ENCODE measurements at places on chromosomes 5 and 9. TPM values are rescaled to one million over a fixed set of nuclear protein-coding genes. Genes with fewer than 3 reads are reported as not detected.

DNA sequence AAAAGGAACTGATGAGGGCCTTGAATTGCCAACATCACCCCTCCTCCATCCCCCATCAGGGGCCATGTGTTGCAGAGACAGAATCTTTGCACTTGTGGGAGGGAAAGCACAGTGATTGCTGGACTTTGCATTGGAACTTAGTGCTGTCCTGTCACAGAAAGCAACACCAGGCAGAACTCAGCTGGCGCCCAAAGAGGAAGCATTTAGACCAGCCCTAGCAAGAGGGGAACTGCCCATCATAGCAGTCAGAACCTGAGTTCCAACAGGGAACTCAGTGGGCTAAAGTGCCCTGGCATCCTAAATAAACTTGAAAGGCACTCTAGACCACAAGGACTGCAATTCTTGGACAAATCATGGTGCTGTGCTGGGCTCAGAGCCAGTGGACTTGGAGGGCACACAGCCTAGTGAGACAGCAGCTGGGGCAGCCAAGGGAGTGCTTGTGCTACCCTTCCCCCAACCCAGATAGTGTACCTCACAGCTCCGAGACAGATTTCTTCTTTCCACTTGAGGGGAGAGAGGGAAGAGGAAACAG lies 128.1 kb downstream of the ACTL7B start:
- no peak overlapping the region for H3K4me3 ChIP-seq
- peaks cover 11% of the 10 kb centered on the region for H3K4me1 ChIP-seq

- no peaks in the 10 kb centered on the region for H3K4me1 ChIP-seq
- H3K27ac ChIP-seq: no peak overlapping the region
- DNase-seq: no peak
Observed at GRCh38 chr5:64457846-64458245, 48.0 kb upstream of the RGS7BP start.

Gene CARD9
- total RNA-seq: 1.4 TPM

Gene CORO2A
- total RNA-seq: 1.2 TPM

- no peaks in the 10 kb centered on the region for H3K36me3 ChIP-seq
- H3K27me3 ChIP-seq: no peaks in the 10 kb centered on the region
- peak; percentile 11 for DNase-seq
- H3K4me3 ChIP-seq: no peak overlapping the region
- H3K4me1 ChIP-seq: no peaks in the 10 kb centered on the region
Observed at GRCh38 chr9:36101916-36102741, 34.4 kb upstream of the GLIPR2 start.

GRCh38 chr9:128798896-128799295 lies 11.8 kb downstream of the TBC1D13 start:
- peaks cover 67% of the 10 kb centered on the region for H3K36me3 ChIP-seq
- no peaks in the 10 kb centered on the region for H3K27me3 ChIP-seq
- H3K27ac ChIP-seq: no peak overlapping the region
- H3K4me1 ChIP-seq: no peaks in the 10 kb centered on the region
- DNase-seq: no peak

- H3K4me1 ChIP-seq: no peaks in the 10 kb centered on the region
- H3K27me3 ChIP-seq: no peaks in the 10 kb centered on the region
- no peak overlapping the region for H3K4me3 ChIP-seq
- H3K36me3 ChIP-seq: peaks cover 48% of the 10 kb centered on the region
Observed at GRCh38 chr9:128523199-128523925, 18.8 kb downstream of the GLE1 start.

DNA sequence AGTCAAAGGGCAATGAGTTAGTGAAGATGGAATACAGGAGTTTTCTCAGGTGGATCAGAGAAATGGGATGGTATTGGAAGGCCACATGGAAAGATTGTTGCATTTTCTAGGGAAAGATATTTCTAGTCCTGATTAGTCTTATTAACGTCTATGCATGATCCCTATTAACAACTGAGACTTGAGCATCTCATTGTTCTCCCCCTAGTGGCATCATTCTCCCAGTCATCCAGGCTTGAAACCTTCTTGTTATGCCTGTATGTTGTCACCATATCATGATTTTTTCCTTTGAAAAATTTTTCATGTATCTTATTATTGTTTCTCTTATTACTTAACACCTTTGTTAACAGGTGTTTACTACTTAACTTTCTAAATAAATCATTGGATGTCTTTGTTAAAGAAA lies 34.4 kb downstream of the KIF2A start:
- H3K27me3 ChIP-seq: no peaks in the 10 kb centered on the region
- no peak for DNase-seq
- no peak overlapping the region for H3K4me3 ChIP-seq
- no peak overlapping the region for H3K27ac ChIP-seq
- no peaks in the 10 kb centered on the region for H3K4me1 ChIP-seq

DNA sequence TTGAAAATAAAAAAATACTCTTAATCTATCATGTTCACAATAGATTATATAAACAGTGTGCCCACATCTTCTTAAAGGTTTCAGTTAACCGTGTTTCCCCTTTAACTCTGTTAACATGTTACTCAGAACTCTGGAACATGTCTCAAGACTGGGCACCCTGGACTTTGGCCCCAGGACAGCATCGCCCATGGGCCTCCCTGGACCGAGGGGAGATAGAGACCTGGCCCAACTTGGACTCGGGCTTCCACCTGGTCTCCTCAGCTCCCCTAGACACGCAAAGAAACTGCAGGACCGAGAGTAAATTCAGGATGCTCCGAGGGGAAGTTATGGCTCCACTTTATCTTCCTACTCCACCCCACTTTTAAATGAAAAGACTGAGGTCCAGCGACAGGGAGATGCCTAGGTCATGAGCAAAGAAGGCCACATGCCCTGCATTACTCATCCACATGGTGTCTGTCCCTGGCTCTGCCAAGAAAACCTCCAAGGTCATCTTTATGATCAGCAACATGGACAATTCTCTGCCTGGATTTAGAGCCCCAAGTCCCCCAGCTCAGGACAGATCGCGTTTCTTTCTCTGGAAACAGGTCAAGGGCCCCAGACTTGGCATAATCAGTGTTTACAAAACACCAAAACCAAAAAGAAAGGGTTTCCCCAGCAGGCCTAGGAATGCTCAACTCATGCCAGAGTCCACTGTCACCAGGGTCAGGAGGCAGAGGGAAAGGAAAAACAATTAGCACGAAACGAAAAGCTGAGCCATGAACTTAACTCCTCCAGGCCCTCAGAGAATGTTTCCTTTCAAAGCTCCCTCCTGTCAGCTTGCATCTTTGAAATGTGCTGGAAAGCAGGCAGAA lies 17.4 kb downstream of the GPX3 start:
- peak overlapping the region; percentile 67 for H3K27ac ChIP-seq
- H3K4me1 ChIP-seq: peaks cover 24% of the 10 kb centered on the region
- no peak overlapping the region for H3K4me3 ChIP-seq
- no peak for DNase-seq

DNA sequence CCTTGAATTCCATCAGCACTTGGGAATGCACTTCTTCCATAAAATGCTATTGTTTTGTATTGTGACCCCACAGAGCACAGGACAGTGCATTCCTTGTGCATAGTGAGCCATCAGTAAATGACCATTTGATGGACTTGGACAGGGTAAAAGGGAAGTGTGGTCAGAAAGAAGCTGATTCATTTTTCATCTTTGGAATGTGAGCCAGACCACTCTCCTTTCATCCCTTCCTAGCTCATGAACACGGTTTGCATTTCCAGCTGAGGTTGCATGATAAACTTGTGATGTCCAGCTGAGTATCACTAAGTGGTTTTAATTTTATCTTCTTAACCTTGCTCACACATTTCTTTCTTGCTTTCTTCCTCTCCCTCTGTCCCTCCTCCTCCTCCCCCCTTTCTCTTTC lies 101.3 kb downstream of the NUDT12 start:
- no peak overlapping the region for H3K4me3 ChIP-seq
- no peaks in the 10 kb centered on the region for H3K36me3 ChIP-seq
- H3K27me3 ChIP-seq: no peaks in the 10 kb centered on the region
- H3K4me1 ChIP-seq: no peaks in the 10 kb centered on the region
- no peak overlapping the region for H3K27ac ChIP-seq

GRCh38 chr9:14391620-14392019 lies 77.7 kb upstream of the NFIB start:
- DNase-seq: no peak
- no peaks in the 10 kb centered on the region for H3K4me1 ChIP-seq
- no peaks in the 10 kb centered on the region for H3K27me3 ChIP-seq
- H3K4me3 ChIP-seq: no peak overlapping the region
- no peak overlapping the region for H3K27ac ChIP-seq
- no peaks in the 10 kb centered on the region for H3K36me3 ChIP-seq

DNA sequence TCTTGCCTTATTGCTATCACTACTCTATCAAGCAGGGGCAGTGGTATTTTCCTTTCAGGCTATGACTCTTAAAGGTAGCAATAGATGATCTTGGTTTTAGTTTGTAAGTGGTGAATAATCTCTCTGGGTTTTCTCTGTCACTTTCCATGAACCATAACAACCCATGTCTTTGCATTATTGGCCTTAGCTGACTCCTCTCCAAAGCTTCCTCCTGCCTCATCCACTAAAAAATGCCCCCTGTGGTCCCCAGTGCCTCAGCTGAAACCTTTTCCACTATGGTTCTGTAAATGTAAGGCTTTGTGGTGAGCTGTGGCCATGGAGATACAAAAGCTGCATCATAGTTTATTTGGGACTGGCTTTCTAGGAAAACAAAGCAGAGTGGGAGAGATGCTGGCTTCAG lies 128.8 kb downstream of the GPBP1 start:
- H3K27ac ChIP-seq: no peak overlapping the region
- no peaks in the 10 kb centered on the region for H3K36me3 ChIP-seq
- no peaks in the 10 kb centered on the region for H3K27me3 ChIP-seq
- H3K4me1 ChIP-seq: peaks cover 12% of the 10 kb centered on the region

GRCh38 chr5:8081179-8081578 lies 212.2 kb downstream of the MTRR start:
- DNase-seq: no peak
- H3K36me3 ChIP-seq: no peaks in the 10 kb centered on the region
- no peak overlapping the region for H3K4me3 ChIP-seq
- H3K4me1 ChIP-seq: no peaks in the 10 kb centered on the region
- no peaks in the 10 kb centered on the region for H3K27me3 ChIP-seq

- H3K27ac ChIP-seq: no peak overlapping the region
- H3K36me3 ChIP-seq: no peaks in the 10 kb centered on the region
- no peak for DNase-seq
- no peak overlapping the region for H3K4me3 ChIP-seq
Observed at GRCh38 chr5:56739990-56740389, 75.4 kb upstream of the MAP3K1 start.

GRCh38 chr5:80010754-80011392 lies 19.8 kb upstream of the MTX3 start:
- H3K27me3 ChIP-seq: no peaks in the 10 kb centered on the region
- no peak for DNase-seq
- H3K4me3 ChIP-seq: no peak overlapping the region
- H3K36me3 ChIP-seq: no peaks in the 10 kb centered on the region

Gene NPR2
- 38.2 TPM for total RNA-seq

Gene SPINK13
- not detected for total RNA-seq

Gene TAF11L5
- not detected for total RNA-seq

GRCh38 chr9:135479469-135480052 lies at the start of gene PPP1R26:
Gene PPP1R26 (plus strand): TSS chr9:135479782. CDS start chr9:135484511, 4,729 bp downstream.
- H3K27me3 ChIP-seq: no peaks in the 10 kb centered on the region
- H3K27ac ChIP-seq: no peak within 1 kb of the TSS
- H3K36me3 ChIP-seq: peaks cover 7% of the 10 kb centered on the region
- H3K4me3 ChIP-seq: peak within 1 kb of the TSS; percentile 95
- no peak for DNase-seq

DNA sequence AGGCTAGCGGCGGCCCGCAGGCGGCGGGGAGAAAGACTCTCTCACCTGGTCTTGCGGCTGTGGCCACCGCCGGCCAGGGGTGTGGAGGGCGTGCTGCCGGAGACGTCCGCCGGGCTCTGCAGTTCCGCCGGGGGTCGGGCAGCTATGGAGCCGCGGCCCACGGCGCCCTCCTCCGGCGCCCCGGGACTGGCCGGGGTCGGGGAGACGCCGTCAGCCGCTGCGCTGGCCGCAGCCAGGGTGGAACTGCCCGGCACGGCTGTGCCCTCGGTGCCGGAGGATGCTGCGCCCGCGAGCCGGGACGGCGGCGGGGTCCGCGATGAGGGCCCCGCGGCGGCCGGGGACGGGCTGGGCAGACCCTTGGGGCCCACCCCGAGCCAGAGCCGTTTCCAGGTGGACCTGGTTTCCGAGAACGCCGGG lies 253 bp downstream of the SLC12A2 start:
- peak; percentile 4 for DNase-seq
- peak overlapping the region; percentile 97 for H3K4me3 ChIP-seq
- peaks cover 20% of the 10 kb centered on the region for H3K4me1 ChIP-seq
- peak overlapping the region; percentile 91 for H3K27ac ChIP-seq

DNA sequence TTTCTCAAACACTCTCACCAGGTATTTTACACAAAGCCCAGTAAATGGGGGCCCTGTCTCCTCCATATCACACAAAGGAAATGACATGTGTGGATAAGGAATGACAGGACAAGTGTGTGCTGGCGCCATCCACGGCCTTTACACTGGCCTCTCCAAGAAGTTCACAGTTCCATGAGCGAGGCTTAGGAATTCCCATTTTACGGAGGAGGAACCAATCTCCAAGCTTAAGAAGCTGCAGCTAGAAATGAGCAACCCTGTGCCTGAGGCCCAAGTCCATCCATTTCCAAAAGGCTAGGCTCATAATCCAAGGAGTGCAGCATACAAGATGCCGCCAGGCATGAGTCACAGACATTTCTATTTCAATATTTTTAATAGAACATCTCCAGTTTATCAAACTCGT lies 203.4 kb downstream of the AUH start:
- no peak overlapping the region for H3K27ac ChIP-seq
- no peak for DNase-seq

Gene CARD6
- total RNA-seq: 13.5 TPM

Gene DEPDC1B
- not detected for total RNA-seq

GRCh38 chr9:88922091-88922490 lies 69.2 kb upstream of the S1PR3 start:
- DNase-seq: no peak
- no peaks in the 10 kb centered on the region for H3K27me3 ChIP-seq
- H3K4me3 ChIP-seq: no peak overlapping the region
- no peak overlapping the region for H3K27ac ChIP-seq
- H3K4me1 ChIP-seq: peaks cover 3% of the 10 kb centered on the region

Gene ADAMTS6
- total RNA-seq: 4.9 TPM

DNA sequence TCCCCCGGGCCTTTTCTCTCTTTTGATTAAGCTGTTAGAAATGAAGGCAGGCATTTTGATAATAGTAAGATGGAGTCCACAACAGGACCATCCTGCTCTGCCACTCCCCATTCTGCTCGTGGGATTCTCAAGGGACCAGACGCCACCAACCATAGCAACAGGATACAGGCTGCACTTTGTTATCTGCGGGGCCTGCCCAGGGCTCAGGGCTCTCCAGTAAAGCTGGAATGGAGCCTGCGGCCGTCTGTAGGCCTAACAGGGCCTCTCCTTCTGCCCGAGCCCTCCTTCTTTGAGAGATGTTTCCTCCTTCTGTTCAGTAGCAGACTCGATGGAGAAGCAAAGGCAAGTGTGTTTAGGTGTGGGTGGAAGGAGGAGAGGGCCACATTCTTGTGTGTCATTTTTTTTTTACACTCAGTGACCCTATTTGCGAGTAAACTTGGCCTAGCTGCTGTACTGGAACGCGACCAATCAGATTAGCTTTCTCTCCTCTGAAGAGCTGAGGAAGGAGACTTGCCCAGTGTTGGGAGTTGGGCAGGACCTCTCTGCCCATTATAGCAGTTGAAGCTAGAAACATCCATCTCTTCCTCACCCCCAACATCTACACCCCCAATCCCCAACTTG lies 8.9 kb upstream of the EPB41L4B start:
- DNase-seq: no peak
- H3K4me1 ChIP-seq: peaks cover 3% of the 10 kb centered on the region
- H3K36me3 ChIP-seq: no peaks in the 10 kb centered on the region
- H3K27me3 ChIP-seq: no peaks in the 10 kb centered on the region

GRCh38 chr5:139284295-139284694 lies 9.2 kb upstream of the MATR3 start:
- H3K27ac ChIP-seq: no peak overlapping the region
- no peak overlapping the region for H3K4me3 ChIP-seq
- H3K36me3 ChIP-seq: peaks cover 3% of the 10 kb centered on the region
- no peaks in the 10 kb centered on the region for H3K27me3 ChIP-seq

Data from thoracic aorta (tissue), 2 donors.